ENCODE measurements at places on chromosomes 1 and 21.

DNA sequence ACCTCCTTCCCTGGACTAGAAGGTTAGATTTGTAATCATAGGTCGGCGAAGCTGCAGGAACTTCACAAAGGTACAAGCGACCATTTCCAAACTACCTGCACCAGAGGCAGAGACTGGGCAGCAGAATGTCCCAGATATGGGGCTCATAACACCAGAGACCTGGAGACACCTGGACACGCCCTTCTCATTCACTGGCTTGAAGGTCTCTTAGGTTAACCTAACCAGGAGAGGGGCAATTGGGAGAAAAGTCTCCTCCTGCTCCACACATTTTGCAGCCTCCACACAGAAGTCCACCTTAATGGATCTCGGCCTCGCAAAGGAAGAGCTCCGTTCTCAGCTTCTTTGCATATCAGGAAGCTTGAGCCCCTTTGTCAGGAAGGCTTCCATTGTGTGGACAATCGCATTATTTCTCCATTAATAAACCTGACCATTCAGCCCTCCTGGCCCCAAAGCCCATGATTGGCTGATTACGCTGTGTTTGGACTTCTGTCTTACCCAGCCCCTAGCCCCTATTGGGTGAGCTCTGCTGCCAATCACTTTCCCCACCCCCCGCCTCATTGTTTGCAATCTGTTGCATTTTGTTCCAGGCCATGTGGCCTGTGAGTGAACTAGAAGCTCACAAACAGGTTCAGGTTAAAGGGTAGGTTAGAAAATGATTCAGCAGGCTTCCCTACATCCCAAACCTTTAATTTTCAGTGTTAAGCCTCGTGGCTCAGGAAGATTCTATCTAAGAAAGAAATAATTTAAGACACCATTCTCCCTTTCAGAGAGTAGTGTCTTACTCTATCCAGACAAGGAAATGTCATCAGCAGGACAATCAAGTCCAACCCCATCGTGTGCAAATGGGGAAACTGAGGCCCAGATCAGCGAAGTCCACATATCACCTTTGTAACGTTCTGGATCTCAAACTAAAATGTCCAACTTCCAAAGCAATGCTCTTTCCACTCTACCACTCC lies 2.8 kb downstream of the MYCL start:
- no peak for DNase-seq

DNA sequence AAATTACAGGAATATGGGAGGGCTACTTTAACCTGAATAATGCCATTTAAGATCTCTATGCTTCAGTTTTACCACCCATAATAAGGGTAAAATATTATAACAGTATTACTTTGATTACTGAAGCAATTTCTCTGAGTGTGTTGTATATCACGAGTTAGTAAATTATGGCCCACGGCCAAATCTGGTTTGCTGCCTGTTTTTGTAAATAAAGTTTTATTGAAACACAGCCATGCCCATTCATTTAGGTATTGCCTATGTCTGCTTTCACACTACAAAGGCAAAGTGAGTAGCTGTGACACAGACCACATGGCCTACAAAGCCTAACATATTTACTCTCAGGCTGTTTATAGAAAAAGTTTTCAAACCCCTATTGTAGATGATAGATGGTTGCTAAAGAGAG lies 156.8 kb downstream of the CDC42BPA start:
- DNase-seq = no peak

GRCh38 chr1:232463225-232463624 lies 166.7 kb downstream of the SIPA1L2 start:
- DNase-seq = no peak

- no peak for DNase-seq
These were observed 61.1 kb upstream of the HP1BP3 start for GRCh38 chr1:20848162-20848561.

- DNase-seq = no peak
These were observed 1.8 kb downstream of the NIBAN1 start for GRCh38 chr1:184972315-184973055.

GRCh38 chr1:204709960-204710912 lies 24.7 kb upstream of the LRRN2 start:
- DNase-seq = no peak

DNA sequence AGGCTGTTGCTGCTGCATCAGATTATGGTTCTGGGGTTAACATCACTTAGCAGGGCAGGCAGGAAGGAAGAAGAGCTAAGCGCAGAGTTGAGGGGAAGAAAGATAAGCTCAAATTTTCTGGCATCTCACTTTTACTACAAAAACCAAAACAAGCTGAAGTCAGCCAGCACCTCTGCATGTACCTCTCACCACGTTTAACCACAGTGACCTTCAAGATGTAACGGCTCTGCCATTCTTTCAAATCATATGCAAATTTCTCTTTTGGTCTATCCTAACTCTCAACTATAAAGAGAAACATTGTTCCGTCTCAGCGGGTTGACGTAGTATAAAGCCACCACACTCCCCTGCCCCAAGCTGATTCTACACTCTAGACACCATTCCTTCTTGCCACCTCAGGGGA lies 154.4 kb downstream of the OMA1 start:
- DNase-seq = no peak

- DNase-seq = no peak
These were observed 68.4 kb downstream of the LRRC8D start for GRCh38 chr1:89889323-89889615.

DNA sequence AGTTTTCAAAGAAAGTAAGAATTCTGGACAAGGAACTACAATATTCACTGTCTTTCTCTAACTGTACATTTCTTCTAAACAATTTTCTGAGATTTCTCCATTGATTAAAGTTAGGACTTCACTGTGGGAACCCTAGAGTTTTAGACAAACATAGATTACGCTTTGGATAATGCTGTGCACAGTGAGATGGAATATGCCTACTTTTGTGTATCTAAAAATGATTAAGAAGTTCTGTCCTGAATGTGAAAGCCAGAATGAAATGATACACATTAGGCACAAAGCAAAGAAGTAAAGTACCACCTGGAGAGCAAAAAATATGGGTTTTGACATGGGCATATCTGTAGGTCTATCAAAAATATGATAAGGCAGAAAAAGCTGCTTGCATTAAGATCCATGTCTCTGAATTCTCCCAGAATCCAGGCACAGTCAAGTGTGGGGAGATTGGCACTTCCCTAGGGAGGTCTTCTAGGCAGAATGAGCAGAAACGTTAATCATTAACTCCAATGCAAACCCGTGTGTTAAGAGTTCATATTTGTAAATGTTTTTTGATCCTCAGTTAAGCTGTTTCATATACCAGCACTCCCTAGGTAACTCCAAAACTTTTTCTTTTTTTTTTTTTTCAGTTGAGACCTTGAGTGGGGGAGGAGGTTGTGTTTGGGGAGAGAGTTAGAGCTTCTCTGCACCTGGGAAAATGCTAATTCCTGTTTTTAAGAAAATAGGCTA lies 467.1 kb downstream of the LMO4 start:
- no peak for DNase-seq

DNA sequence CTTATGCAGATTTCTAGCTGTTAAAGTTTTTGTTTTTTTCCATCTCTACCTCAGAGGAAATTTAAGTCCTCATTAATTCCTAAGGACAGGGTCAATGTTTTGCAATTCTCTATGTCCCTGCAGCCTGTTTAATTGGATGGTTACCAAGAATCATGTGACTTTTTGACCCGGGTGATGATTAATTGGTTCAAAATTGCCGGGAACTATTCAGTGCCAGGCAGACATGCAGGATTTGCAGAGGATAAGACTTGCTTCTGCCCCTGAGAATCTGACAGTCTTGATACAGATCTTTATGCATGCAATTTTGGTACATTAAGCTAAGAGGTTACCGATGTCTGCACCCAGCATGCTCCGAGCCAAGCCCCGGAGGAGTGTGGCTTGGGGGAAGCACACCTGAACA lies 87.9 kb downstream of the PLPP3 start:
- no peak for DNase-seq

DNA sequence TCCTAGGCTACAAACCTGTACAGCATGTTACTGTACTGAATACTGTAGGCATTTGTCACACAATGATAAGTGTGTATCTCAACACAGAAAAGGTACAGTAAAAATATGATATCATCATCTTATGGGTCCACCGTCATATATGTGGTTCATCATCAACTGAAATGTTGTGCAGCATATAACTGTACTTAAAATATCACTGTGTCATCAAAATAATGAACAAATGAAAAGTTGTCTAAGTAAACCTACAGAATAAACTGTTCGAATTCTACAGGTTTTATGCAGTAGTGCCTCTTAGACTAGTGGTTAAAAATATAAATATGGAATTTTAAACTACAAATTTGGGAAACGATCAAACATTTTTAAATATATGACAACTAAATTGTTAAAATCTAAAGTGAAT lies 328.8 kb downstream of the KCTD3 start:
- no peak for DNase-seq

- no peak for DNase-seq
These were observed 25.1 kb upstream of the PLEKHA6 start for GRCh38 chr1:204384636-204385352.

- no peak for DNase-seq
These were observed 81.7 kb downstream of the ARID4B start for GRCh38 chr1:235246022-235246948.

GRCh38 chr1:24928689-24929397 lies 1.2 kb downstream of the RUNX3 start:
- peak; percentile 74 for DNase-seq

DNA sequence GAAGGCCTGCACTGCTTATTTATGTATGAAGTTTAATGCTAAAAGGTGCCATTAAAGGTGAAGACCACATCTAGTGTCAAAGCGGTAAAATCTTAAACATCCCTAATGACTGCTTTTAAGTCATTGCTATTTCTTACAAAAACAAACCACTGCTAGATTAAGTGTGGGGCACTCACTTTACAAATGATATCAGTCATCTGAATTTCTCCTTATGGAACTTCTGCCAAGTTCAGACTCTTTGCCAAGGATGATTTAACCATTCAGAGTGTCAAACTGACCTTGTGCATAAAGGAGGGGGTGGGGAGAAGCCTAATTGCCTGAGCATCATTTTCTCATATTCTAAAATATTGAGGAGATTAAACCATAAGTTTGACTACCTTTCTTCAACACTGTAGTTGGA lies 271.5 kb downstream of the TGFB2 start:
- DNase-seq = no peak

DNA sequence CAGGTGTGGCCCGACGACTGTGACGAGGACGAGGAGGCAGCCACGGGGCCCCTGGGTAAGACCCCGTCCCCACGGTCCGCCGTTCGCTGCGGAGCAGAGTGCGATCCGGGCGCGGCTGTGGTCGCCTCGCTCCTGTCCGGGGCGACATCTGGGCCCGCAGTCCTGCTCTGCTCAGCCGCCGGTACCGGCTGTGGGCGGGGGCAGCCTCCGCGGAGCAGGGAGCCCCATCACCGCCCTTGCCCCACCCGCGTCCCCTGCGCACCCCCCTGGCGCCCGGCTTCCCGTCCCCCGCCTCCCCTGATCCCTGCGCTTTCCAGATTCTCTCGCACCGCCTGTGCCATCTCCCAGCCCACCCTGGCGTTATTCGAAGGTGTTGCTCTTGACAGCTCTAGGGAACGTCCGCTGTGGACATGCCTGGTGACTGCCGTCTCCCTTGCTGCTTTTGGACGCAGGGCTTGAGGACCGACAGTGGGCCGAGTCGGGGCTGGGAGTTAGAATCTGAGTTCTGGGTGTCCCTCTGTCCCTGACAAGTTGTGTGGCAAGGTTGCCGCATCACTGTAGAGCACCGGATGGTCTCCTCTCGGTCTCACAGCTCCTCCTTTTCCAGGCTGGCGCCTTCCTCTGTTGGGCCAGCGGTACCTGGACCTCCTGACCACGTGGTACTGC lies 596 bp downstream of the TOR3A start:
- peak; percentile 43 for DNase-seq

DNA sequence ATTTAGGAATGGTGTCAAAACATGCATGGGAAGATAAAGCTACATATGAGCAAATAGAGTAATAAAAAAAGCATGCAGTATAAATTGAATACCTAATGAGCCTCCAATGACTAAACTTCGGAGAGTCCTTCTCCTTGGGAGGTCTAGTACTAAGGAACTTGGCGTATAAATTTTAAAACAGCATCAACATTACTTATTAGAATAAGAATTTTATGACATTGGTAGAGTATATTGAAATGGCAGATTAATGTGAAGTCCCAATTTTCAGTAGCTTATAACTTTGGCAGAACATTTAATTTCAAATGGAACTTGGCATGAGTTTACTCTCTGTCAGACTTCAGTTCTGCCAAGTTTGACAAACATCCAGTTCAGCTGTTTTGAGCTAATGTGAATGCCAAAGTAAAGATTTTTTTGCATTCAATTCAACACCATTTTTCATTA lies 104.7 kb upstream of the RGS18 start:
- DNase-seq = no peak

DNA sequence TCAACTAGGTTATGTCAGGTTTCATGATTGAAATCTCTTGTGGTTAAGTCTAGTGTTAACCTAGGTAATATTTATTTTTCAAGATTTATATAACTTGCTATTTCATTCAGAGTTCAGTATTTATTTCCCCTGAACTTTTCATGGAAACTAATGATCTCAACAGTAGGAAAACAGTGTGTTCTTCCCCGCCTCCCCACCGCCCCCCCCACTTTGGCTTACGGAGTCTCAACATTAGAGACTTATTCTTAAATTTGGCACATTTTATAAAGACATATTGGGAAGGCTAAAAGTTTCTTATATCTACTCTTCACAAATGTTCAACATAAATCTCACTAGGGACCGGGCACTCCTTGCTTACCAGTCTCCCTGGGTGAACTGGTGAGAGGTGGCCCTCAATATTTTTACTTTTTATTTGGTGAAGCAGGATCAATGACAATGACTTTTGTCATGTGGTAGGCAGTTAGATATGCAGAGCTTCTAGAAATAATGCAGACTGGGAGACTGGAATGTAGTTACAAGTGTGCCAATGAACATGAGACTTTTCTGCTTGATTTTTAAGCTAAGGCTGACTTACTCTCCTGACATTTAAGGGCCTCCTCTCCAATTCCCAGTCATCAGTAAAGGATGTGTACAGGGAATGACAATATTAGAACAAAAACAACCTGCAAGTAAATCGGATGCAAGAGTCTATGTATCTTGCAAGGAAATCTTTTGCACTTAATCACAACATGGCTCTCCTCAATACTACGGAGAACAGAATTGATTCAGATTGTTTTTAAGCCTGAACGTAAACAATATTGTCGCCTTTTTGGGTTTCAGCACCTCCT lies 1.7 kb upstream of the MAN1A2 start:
- no peak for DNase-seq

DNA sequence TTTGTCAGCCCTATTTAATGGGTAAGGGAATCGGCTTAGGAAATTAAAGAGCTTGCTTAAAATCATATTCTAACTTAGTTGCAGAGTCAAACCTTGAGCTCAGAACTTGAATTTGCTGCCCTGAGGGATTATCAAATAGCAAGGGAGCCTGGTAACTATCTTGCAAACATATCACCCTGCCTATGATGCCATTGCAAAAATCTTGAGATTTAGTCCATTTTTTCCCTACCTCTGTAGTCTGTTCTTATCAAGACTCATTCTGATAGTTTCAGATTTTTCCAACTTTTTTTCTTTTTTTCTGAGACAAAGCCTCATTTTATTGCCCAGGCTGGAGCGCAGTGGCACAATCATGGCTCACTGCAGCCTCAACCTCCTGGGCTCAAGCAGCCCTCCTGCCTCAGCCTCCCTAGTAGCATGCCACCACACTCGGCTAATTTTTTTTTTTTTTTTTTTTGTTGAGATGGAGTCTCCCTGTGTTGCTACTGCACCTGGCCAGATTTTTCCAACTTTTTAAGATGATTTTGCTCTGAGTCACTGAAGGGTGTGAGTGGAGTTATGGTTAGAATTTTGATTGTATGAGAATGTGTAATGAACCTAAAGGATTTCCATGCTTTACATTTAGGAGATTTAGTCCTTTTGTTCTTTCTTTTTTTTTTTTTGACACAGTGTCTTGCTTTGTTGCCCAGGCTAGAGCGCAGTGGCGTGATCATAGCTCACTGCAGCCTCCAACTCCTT lies 12.2 kb downstream of the SARS1 start:
- DNase-seq = no peak
